Endodermal cell (in vitro differentiated cells): ENCODE measurements at places on chromosomes 7 and 10.

- no peak for DNase-seq
Measured at GRCh38 chr10:22631646-22632278, 82.6 kb downstream of the PIP4K2A start.

DNA sequence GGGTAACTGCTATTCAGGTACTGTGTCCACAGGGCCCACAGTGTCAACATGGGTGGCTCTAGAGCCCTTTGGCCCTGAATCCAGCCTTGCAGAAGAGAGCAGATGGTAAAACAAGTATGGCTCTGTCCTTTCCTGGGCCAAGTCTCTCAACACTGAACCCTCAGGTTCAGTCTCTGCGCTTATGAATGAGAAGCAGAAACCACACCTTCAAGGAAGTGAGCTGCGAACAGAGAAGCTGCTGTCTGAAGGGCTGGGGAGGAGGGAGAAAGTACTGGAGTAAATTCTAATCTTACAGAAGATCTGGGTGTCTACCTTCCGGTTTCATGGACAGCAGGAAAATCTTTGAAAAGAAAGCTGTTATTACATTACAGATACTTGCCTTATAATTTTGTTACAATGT lies 4.1 kb downstream of the TBRG4 start:
- no peak for DNase-seq

DNA sequence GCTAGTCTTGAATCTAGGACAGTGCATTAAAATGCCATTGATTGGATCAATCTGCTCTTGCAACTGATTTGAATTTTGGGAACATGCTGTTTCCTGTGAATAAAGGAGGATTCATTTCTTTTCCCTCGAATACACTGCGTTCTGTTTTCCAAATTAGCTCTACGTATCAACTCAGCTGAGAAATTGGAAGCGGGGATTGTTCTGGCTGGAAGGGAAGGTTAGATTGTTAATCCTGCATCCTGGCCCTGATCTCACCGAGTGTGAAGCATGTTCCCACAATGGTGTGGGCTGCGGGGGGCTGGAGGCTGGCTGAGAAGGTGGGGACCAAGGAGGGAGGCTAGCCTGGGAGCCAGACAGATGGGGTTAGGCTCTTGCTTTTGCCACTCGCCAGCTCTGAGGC lies 17.6 kb downstream of the HTRA1 start:
- DNase-seq, result no peak

GRCh38 chr7:875051-875450 lies 1.3 kb upstream of the GET4 start:
- DNase-seq, result no peak

GRCh38 chr7:130554481-130554880 lies 62.6 kb downstream of the MEST start:
- DNase-seq, result no peak

DNA sequence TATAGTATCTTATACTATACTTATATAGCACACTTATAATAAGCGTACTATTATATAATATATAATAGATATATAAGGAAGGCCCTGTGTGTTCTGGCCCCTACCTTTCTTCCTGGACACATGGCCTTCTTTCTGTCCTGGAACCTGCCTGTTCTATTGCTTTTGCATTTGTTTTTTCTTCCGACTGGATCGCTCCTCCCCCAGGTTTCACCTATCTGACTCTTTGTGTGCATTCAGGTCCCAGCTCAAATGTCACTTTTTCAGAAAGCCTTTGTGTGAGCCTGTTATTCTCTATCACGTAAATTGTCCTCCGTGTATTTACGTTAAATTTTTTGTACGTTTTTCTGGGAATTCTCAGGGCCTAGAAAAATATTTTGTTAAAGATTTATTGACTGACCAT lies 2.9 kb upstream of the TRIM8 start:
- DNase-seq, result no peak

DNA sequence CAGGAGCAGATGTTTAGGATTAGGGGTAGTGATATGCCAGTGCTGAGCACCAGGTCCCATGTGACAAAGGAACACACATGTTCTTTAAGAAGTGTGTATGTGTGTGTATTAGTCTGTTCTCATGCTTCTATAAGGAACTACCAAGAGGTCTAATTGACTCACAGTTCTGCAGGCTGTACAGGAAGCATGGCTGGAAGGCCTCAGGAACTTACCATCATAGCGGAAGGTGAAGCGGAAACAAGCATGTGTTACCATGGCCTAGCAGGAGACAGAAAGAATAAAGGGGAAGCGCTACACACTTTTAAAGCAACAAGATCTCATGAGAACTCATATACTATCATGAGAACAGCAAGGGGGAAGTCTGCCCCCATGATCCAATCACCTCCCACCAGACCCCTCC lies 22.8 kb upstream of the PDZD8 start:
- no peak for DNase-seq

GRCh38 chr7:55386541-55386940 lies 21.4 kb downstream of the LANCL2 start:
- no peak for DNase-seq

GRCh38 chr7:121082400-121083101 lies 94.0 kb downstream of the CPED1 start:
- DNase-seq, result no peak

- DNase-seq, result no peak
Measured at GRCh38 chr7:25712500-25712899, 439.5 kb upstream of the NFE2L3 start.

DNA sequence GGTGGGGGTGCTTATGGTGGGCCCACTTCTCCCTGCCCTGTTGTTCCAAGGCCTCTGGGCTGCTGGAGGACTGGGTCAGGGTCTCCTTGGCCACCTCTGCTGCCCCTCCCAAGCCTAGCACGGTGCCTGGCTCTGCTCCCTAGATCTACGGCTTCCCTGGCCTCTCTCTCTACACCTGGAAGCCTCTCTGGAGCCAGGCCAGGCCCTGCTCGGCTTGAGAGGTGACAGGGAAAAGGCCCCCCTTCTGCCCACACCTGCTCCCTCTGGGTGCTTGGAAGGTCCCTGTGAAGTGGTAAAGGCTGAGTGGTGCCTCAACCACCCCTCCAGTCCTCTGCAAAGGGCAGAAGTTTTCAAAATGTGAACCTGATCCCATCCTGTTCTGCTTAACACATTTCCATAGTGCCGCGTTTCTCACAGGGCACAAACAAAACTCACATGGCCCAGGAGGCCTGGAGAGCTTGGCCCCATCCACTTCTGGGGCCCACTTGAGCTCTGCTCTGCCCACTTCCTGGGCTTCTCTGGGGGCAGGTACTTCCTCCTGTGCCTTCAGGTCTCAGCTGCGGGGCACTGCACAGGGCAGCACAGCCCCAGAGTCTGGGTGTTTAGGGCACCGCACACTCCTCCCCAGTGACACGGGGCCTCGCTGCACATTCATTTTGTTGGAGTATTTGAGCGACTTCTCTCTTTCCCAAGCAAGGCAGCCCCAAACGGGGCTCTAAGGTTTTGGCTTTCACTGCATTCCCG lies 169.9 kb downstream of the PIP4K2A start:
- no peak for DNase-seq

DNA sequence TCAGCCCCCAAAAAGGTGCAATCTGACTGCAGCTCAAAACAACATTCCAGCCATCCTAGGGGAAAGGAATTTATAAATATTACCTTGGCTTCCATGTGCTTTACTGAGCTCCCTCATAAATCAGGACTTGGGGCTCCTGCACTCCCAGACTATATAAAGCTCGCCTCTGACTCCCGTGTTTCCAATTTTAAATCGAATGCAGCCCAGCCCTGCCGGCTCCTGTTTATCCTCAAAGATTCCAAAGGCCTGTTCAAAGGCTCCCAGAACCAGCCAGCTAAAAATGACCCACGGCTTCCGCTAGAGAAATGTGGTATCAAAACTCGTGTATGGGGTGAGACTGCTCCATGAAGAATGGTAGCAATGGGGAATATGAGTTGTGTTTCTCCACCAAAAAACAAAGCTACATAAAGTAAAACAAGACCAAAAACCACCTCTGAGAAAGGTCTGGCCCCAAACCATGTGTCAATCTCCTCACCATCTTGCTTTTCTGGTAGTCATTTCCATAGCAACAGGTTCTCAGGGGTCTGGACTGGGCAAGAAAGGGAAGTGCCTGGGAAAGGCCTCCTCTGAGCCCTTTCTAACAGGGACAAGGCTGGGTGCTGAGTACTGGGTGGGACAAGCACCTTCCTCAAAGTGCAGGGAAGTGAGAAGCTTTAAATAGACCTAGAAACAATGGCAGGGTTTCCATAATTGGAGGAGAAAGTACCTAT lies 5.1 kb downstream of the CALML3 start:
- DNase-seq, result no peak
